ENCODE measurements at places on chromosomes 3 and 15. TPM values are rescaled to one million over a fixed set of nuclear protein-coding genes. Genes with fewer than 3 reads are reported as not detected.

Gene CEMIP
- total RNA-seq: 17.5 TPM

Gene BNC1
- 0.11 TPM for total RNA-seq

DNA sequence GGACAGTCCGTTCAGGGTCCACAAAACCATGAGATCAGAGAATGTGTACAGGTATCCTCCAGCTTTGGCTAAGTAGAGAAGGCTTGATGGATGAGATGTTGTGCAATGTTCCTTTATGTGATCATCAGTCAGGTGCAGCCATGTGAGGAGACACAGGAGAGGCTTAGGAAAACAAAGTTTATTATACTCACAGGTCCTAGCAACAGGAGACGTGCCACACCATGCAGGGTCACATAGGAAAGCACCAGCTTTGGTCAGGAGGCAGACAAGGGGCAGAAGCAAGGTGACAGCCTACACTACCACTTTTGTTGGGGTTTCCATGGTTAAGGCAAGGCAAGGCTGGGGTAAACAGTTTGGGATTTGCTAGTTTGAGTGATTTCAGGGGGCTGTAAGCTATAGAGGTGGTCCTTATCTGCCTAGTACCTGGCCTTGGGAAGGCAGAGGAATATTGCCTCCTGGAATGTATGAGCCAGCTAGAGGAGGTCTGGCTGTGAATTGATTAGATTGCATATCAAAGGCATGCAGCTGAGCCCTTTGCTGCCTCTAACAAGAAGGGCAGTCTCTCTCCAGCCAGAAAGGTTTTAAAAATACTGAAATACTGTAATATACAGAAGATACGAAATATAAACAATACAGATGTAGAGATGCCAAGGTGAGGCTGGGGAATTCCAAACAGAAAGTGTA is 248.6 kb downstream of the RYR3 start:
- ATAC-seq: peak; percentile 12

Gene SUMF1
- 31.9 TPM for total RNA-seq

Gene PHLDB2
- 45.2 TPM for total RNA-seq

DNA sequence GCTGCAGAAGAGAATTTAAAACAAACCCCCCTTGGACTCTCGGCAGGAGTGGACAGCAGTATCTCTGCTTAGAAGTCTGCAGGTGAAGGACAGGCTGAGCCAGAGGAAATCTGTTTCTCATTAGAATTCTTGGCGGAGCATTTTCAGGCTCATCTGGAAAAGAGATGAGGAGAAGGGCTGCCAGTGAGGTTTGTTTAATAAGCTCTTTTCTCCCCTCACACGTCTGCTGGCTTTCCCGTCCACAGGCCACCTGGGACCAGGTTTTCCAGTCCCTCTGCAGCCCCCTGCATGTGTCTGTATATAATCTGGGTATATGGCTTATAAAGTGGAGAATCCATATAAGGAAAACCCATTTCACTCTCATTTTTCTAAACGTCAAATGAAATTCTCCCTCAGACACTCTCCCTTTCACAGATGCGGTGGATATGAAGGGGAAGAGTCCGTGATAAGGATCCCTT is 155.4 kb upstream of the TPM1 start:
- no peak for ATAC-seq

DNA sequence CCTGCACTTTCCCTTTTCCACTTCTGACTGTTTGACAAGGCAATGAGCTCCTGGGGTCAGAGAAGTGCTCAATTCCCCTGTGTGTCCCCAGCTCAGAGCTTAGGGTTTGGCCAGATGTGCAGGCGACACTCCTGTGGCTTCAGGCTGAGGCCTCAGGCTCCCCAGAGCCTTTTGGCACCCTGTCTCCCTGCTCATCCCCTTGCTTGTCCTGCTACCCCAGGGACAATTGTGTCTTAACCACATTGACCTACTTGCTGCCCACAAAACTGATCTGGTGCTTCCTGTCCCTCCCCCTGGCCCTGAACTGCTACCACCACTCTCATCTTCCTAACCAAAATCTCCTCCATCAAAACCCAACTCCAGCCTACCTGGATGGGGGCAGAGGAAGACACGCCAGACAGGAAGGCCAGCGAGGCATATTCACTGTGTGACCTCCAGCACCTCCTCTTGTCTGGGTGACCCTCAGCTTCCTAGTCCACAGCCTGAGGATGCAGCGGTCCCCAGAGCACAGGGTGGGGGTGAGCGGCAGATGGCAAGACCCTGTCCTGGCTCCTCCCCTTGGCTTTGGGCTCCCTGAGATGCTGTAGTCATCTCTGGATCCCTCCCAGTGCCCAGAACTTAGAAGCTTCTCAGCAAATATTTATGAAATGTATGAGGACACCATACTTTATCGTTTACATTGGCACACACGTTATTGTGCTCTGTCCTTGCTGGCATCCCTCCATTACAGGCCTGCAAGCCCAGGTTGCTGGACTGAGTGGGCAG is 98.9 kb upstream of the SLC6A6 start:
- ATAC-seq: no peak

DNA sequence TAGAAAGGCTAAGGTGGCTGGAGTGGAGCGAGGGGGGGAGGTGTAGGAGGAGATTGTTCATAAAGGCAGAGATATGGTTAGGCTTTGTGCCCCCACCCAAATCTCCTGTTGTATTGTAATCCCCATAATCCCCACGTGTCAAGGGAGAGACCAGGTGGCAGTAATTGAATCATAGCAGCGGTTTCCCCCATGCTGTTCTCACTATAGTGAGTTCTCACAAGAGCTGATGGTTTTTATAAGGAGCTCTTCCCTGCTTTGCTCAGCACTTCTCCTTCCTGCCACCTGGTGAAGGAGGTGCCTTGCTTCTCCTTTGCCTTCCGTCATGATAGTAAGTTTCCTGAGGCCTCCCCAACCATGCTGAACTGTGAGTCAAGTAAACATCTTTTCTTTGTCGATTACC is 64.7 kb upstream of the CFAP161 start:
- ATAC-seq: no peak

Gene ADGRG7
- total RNA-seq: not detected

Gene ZNF860
- total RNA-seq: 0.27 TPM

Gene BTBD1
- 68.4 TPM for total RNA-seq

- no peak for ATAC-seq
Measured at GRCh38 chr3:142459929-142460328, 12.1 kb upstream of the XRN1 start.

- ATAC-seq: no peak
Measured at GRCh38 chr3:143896486-143896885, 48.2 kb upstream of the SLC9A9 start.

Gene SLCO2A1
- total RNA-seq: 0.31 TPM

- ATAC-seq: no peak
Measured at GRCh38 chr3:193940526-193940925, 195.4 kb upstream of the HES1 start.
